ENCODE measurements at places on chromosomes 11 and 22.

- no peak for DNase-seq
These were observed 130.3 kb upstream of the TBCEL start for GRCh38 chr11:120893440-120894201.

DNA sequence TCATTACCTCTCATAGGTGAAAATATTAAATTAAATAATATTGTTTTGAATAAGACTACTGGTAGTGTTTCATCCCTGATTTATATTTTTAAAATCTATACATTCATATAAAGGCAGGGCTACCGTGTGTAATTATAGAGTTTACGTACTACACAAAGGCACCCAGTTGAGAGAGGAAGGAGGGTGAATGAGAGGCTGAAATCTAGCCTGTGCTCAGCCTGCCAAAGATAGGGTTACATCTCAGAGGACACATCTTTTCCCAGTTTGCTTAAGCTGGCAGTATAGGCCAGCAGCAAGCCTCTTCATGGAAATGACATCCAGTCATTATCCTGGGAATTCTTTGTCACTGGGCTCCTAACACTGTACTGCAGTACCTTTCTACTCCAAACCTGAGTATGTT lies 7.5 kb upstream of the B3GNT6 start:
- DNase-seq, result no peak

DNA sequence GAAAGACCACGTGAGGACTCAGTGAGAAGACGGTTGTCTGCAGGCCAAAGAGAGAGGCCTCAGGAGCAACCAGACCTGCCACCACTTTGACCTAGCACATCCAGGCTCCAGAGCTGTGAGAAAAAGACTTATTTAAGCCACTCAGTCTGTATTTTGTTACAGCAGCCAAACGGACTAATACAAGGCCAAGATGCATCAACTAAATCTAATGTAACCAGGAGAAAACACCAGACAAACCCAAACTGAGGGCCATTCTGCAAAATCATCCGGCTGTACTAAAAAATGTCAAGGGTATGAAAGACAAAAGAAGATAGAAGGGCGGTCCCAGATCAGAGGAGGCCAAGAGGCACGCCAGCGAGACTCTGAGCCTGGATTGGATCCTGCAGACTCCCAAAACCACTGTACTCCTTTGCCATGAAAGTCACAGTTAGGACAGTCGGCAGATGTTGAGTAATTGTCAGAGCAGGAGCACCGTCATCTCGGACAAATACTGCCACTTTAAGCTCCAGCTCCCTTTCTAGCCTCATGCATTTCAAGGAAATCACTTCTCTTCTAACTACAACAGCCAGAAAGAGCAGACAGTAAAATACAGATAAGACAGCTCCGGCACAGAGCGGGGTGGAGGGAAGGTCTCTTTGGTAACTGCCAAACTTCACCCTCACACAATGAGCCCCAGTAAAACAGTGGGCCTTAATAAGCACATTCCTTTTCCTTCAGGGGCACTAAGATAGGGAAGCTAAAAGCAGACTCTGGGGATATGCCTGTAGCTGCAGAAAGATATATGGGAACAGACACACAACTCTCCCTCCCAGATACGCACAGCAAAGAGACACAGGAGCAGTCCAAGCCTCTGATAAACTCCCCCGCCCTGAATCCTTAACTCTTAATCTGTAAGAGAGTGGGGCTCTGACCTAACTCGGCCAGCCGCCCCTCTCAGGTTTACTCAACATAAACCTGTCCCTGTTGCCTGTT lies 3.5 kb upstream of the ZP1 start:
- no peak for DNase-seq

DNA sequence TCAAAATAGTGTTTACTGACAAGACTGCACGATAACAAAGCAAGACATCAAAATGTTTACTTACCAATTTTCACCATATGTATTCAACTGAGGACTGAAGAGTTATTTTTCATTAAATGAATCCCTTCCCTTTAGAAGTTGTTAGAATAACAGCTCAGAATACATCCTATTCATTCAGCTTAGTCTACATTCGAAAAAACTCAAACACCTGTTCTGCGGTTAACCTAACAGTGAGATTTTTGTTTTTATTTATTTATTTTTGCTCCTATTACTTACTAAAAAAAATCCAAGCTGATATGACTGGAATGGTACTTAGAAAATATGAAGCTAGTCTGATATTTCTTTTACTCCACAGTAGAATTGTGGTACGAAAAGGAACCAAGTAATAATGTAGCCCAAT lies 10.0 kb downstream of the KCNA4 start:
- no peak for DNase-seq

- DNase-seq, result peak; percentile 89
These were observed 131.8 kb downstream of the UVRAG start for GRCh38 chr11:75946531-75947530.

- DNase-seq, result peak; percentile 48
These were observed 14.8 kb upstream of the MFNG start for GRCh38 chr22:37500745-37501609.

DNA sequence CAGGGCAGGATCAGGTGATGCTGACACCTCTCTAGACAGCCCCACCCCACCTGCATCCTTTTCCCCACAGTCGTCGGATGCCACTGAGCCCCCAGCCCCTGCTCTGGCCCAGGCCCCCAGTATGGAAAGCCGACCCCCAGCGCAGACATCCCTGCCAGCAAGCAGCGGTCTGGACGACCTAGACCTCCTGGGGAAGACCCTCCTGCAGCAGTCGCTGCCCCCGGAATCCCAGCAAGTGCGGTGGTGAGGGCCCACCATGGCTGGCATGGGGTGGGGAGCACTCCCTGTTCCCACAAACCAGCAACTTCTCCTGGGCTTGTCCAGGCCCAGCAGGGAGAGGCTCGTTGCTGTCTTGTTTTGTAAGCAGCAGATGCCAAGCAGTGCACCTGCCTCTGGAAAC lies 9.5 kb upstream of the SH3BP1 start:
- DNase-seq, result no peak

GRCh38 chr11:11587122-11587521 lies 34.7 kb downstream of the GALNT18 start:
- DNase-seq, result no peak

- DNase-seq, result no peak
These were observed 865.1 kb upstream of the CNTN5 start for GRCh38 chr11:98155696-98156095.

- DNase-seq, result no peak
These were observed 98.0 kb upstream of the THY1 start for GRCh38 chr11:119520966-119521365.

GRCh38 chr11:83087035-83087434 lies 15.3 kb upstream of the RAB30 start:
- DNase-seq, result peak; percentile 6

DNA sequence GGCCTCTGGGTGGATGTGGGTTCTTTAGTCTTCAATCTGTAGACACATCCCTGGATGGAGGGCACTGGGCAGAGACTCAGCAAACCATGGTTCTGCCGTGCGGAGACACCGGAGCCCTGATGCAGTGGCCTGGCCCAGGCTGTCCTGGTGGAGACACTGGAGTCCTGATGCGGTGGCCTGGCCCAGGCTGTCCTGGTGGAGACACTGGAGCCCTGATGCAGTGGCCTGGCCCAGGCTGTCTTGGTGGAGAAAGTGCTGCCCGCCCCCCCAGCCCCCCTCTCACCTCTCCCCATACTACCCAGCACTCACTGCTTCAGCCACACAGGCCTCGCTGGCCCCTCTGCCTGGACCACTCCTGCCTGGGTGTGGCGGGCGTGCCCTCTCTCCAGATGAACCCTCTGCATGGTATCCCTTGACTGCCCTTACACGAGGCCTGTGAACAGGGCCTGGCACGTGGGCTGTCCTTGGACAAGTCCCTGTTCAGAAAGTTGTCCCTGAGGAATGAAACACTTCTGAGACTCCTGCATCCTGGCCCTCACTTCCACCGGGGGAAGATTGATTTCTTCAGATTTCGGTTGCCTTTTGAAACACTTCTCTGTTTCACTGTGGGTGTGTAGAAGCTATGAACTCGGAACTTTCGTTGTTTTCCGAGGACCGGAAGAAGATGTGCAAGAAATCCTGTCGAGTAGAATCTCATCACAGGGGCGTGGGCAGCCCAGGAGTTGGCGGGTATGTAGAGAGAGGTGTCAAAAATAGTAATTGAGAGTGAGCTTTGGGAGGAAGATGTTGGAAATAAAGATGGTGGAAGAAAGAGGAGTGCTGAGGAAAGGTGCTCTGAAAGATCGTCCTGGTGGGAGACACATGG lies 26.2 kb downstream of the IGHMBP2 start:
- DNase-seq, result no peak

GRCh38 chr11:20887137-20887536 lies 217.8 kb downstream of the NELL1 start:
- no peak for DNase-seq

- no peak for DNase-seq
These were observed 102.6 kb upstream of the SPON1 start for GRCh38 chr11:13859892-13860291.

GRCh38 chr22:25369041-25369440 lies 149.6 kb downstream of the CRYBB2 start:
- DNase-seq, result no peak

DNA sequence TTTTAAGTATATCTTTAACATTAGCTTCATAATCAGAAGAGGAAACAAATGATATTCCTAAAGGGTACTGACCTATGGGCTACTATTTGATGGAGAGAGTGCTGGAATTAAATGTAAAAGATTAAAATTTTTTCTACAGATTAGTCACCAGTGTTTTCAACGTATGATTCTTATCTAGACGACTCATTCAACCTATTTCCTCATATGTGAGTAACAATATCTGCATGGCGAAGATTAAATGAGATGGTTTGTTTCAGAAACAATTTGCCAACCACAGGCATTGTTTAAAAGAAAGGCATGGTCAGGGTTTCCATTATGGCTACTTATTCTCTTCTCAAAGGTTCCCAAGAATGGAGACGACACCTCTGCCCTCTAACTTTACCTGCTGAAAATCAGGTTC lies 20.4 kb downstream of the OR56B4 start:
- DNase-seq, result no peak

DNA sequence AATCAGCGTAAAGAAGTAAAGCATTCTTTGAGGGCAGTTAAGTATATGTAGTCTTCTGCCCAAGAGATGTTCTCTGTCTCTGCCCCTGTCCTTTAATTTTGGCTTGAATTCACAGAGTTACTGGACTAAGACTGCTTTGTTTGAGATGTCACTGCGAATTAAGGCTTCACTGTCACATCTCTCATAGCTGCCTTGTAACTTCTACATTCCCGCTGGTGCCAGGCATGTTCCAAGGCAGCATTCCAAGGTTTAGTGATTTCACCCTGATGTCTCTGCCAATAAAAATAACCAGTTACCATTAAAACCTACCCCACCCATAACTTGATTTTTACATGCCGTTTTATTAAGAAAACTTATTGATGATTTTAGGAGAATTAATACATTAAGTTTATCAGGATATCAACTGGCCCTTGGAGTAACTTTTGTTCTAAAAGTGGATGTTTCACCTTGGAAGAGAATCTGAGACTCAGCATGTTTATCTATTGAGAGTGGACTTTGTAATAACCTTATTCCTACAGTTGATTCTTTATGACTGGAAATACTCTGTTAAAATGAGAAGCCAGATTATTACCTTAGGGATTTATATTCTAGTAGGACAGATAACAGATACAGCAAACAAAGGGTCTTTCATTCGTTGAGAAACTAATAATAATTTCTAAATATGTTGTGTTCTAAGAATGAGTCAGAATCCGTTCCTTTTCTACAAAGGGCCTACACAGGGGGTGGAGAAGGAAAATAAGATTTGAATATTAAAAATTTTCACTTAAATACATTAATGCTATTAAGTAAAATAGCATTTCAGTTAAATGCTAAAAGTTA lies 110.2 kb downstream of the UVRAG start:
- peak; percentile 41 for DNase-seq

DNA sequence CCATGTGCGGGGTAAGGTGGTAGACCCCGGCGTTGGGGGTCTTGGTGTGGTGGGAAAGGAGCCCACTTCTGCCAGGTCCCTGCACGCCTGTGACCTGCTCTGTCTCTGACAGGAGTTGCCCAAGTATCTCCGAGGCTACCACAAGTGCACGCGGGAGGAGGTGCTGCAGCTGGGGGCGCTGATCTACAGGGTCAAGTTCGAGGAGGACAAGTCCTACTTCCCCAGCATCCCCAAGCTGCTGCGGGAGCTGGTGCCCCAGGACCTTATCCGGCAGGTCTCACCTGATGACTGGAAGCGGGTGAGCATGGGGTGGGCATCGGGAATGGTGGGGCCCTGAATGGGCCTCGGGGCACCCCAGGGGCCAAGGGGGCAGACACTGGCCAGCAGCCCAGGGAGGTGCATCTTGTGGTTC lies 83.0 kb downstream of the MYO7A start:
- DNase-seq, result no peak

DNA sequence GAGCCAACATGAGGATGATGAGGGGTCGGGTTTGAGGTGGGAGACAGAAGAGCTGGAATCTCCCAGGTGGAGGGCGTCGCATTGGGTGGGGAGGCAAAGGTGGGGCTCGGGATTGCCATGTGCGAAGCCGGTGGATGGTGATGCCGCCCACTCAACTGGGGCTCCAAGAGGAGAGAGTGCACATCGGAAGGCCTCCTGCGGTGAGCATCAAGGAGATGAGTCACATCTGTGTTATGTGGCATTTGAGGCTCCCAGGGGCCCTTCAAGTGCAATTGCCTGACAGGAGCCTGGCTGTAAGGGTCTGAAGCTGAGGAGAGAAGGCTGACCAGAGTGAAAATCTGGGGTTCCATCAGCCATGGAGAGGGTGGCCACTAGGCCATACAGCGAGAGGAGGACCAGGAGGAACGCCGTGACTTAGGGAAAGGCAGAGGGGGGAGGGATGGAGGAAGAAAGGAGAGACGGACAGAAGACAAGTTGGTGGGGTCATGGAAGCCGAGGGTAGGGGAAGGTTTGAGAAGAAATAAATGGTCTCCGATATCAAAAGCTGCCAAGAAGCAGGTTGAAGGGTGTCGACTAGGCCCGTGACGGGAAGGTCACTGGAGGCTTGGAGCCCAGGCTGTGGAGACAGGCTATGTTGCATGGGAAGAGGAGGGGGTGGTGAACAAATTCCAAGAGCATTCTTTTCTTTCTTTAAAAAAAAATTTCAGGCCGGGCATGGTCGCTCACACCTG lies 21.3 kb downstream of the RASD2 start:
- peak; percentile 74 for DNase-seq

GRCh38 chr11:123478352-123478987 lies 48.4 kb downstream of the GRAMD1B start:
- peak; percentile 83 for DNase-seq

DNA sequence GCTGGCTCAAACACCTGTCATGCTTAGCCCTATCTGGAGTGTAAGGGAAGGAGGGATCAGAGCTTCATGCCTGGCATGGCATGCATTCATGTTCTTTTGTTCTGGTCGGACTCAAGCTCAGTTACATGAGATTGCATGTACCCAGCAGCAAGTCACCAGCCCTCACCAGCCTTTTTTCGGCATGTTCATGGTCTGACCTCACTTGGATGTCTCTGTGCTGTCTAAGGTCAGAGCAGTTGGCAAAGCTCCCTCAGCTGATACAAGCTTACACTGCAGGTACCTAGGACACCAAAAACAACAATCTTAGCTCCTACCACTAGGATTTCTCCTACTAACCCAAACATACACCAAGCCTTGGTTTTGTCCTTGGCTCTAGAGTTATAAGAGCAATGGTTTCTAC lies 152.6 kb downstream of the BARX2 start:
- DNase-seq, result no peak

DNA sequence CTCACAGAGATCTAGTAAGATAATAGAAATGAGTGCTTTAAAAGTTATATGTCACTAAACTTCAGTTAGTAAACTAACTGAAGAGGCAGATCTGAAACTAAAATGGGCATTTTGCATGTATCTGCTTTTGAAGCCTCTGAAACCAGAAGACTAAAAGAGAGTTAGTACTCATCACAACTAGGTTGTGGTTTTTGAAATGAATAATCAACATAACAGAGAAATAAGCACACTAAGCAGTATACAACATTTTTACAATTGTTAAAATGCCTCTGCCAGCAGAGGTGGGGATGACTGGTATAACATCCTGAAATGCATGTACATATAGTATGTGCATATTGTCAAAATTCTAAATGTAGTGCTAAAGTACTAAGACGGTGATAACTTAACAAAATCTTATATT lies 564.5 kb downstream of the DLG2 start:
- no peak for DNase-seq
